CD4-positive, alpha-beta T cell treated with Interleukin-4 for 1 hour (primary cell): ENCODE measurements at places on chromosomes 7 and 10.

GRCh38 chr10:56231436-56231835, 129.6 kb downstream of the ZWINT start:
- no peak for DNase-seq

- no peak for DNase-seq
These were observed 258.5 kb downstream of the HDAC9 start for GRCh38 chr7:18753972-18754610.

- DNase-seq: no peak
These were observed 354.1 kb downstream of the TNS3 start for GRCh38 chr7:47227762-47228177.

DNA sequence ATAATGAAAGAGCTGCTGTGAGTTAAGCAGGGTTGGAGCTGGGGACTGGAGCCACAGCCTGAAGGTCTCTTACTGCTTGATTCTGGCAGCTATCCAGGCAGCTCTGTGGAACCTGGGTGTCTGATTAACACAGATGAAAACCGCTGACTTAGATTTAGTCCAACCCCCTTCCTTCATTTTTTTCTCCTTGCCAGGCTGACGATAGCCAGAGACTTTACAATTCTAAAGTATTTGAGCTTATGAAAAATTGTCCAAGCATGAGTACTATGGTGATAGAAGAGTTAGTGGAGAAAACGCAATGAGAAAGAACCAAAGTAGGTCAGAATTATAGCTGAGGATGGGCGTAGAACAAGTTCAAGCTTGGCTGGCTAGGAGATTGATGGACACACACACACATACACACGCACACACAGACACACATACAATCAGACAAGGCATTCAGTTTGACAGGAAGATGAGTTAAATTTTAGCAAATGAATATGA, 13.5 kb upstream of the GPR85 start:
- no peak for DNase-seq

DNA sequence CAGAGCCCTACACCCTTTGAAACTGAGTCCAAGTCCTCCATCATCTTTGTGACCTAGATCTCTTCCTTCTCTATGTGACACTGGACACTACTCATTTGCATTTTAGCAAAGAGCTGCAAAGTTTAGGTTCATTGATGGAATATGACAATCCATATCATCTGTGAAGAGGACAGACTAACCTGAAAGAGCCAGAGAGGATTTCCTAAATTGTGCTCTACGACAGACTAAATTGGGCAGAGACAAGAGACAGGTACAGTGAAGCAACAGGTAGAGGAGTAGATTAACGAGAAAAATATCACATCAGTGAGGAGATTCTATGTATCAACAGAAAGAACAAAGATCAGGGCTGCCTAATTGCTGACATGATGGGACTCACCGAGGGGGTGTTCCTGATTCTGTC, at the start of gene TAS2R3:
Gene TAS2R3, plus strand, starts transcription at position 301 of the 400 bp plus-strand sequence. Its CDS starts 62 bp downstream, at position 363.
- DNase-seq: no peak

DNA sequence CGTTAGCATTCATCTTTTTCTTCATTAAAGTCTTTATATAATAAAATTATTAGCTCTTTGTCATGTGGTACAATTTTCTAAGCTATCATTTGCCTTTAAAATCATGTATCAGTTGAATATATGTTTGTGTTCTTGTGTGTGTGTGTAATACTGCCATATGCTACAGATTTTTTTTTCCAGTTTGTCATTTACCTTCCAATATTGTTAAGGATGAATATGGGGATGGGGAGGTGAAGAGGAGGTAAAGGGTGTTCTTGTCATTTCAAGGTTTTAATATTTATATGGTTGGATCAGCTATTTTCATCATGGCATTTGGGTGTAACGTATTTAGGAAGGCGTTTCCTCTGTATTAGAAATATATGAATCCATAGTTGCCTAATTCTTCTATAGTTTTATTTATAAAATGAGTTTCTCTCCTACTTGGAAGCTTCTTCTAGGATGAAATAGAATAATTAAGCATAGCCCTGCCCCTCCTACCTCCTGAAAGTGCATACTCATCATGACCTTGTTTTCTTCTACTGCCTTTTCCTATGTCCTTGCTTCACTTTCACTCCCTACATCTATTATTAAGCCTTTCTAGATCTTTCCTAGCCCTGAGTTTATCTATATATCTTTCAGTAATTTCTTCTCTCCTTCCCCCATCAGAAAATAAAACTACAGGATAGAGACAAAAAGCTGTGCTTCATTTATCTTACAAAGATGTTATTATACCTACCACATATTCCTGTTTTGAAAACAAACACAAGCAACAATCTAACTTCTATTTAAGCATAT, 25.1 kb downstream of the RAB18 start:
- no peak for DNase-seq

DNA sequence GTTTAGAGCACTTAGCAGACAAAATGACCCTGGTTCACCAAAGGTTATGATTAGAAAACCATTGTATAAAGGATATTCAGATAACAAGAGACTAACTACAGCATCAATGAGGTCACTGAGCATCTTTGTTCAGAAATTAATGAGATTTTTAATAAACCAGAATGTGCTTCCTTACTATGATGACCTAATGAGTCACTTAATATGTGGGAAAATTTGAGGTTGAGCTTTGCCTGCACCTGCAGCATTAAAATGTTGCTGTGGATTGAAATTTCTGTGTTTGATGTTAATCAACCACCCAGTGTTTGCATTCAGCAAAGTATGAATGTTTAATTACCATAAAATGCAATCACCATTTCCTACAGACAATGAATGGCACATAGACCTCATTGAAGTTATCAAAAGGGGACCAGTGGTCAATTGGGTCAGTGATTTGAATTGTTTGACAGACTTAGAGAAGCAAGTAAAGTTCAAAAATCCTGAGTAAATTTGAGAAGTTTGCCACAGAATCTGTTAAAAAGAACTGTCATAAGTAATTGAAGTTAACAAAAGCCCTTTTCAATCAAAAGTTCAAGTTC, 45.8 kb downstream of the EXOC6 start:
- DNase-seq: no peak

DNA sequence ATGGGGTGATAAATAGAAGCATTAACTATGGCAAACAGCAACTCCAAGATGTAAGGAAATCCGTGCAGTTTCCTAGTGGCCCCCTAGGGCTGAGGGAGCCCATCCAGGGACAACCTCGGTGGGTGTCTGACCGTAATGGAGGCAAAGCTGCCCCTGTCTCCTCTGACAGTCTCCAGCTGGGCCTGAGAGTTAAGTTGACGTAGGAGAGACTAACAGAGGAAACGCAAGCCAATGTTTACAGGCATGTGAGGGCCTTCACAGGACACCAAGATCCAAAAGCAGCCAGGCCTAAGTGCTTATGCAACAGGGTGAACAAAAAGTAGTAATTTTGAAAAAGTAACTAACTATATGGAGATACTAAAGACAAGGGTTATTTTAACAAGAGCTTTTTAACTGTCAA, 330.0 kb upstream of the C7orf33 start:
- no peak for DNase-seq

DNA sequence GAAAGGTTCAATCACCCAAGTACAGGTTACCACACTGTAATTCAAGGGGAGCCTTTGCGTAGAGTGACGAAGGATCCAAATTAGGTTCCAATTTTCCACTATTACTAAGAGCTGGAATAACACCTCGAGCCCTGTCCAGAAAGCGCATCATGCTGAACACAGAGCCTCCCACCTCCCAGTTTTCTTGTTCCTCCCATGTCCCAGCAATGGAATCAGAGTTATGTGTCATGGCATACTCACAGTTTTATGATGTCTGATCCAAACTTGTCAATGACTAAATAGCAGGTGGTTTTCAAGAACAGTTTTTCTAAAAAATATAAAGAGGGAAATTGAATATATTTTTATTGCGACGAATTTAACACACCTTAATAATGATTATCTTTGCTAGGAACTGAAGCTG, 50.6 kb downstream of the AOAH start:
- DNase-seq: no peak

DNA sequence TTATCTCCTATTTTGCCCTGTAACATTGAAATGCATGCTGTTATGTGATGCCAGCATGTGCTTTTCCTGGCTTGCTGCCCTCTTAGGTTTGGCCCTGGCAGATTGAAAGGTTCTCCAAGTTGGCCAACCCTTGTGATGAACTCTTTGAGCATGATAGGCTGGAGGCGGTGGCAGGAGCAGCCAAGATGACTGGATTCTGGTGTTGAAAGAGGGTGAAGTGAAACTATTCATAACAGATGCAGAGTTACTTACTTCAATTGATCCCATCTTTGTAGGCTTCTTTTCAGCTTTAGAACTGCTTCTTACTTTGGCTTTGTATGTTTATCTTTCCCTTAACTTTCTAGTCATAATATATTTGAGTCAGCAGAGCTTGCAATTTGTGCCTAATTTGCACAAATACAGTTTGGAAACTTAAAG, 57.6 kb downstream of the BICC1 start:
- DNase-seq: no peak

GRCh38 chr7:71408271-71408670, 276.3 kb downstream of the GALNT17 start:
- no peak for DNase-seq

DNA sequence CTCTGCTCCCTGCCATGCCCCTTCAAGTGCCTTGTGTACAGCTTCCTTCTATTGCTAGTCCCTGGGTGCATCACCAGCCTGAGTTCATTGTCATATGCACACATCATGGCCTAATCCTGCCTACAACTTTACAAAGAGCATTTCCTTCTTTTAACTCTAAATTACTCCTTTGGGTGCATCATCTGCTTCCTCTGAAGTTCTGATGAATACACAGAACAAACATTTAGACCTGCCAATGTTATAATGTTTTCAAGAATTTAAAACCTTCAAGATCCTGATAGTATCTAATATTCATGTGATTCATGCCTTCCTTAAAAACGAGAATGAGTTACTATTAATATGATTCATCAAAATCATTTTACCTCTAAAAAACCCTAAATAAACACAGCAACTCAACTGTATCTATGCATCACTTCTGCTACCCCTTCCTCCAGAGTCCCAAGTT, 357.1 kb downstream of the MAGI2 start:
- no peak for DNase-seq

- DNase-seq: no peak
These were observed 11.0 kb downstream of the POT1 start for GRCh38 chr7:124918662-124919061.

- DNase-seq: no peak
These were observed 441 bp downstream of the CCDC186 start for GRCh38 chr10:114173603-114173920.

GRCh38 chr10:111323389-111323966, 246.6 kb downstream of the ADRA2A start:
- DNase-seq: no peak

DNA sequence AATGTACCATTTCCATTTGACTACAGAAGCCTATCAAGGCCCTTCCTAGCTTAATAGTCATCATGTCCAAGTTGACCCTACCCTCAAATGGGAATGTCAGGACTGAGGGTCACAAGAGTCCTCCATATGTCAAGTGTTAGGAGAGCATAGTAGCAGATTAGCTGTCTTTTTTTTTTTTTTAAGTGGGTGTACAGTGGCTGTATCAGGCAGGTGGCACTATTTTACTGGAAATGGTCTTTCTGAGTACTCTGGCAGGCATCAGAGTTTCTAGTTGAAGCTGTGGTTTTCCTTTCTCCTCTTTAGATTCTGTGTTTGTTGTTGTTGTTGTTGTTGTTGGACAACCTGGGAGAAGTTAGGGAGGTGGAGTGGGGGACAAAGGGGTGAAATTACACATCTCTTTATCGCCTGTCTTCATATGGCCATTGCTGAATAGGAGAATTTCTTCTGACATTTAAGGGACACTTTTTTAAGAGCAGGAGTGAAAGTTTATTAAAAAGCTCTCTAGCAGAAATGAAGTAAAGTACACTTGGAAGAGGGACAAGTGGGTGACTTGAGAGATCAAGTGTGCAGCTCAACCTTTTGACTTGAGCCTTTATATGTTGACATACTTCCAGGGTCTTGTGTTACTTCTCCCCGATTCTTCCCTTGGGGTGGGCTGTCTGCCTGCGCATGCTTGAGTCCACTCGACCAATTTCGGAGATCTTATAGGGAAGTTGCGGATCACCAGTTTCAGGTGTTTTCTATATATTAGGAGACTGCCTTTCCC, 104.1 kb upstream of the FOXP2 start:
- DNase-seq: no peak

- DNase-seq: peak; percentile 81
These were observed 27.1 kb downstream of the OGDH start for GRCh38 chr7:44633254-44634186.

- no peak for DNase-seq
These were observed at the start of gene PLPP4 for GRCh38 chr10:120456626-120457430. Gene PLPP4, plus strand, starts transcription at chr10:120457227. Its CDS starts 79 bp downstream, at chr10:120457306.

GRCh38 chr7:88239852-88240251, 20.0 kb upstream of the SRI start:
- DNase-seq: no peak

- DNase-seq: no peak
These were observed 293.5 kb upstream of the IMMP2L start for GRCh38 chr7:111855842-111856227.

GRCh38 chr10:62560201-62560819, 186.1 kb downstream of the ZNF365 start:
- no peak for DNase-seq

- DNase-seq: no peak
These were observed 12.3 kb upstream of the SLC26A3 start for GRCh38 chr7:107815254-107815882.

GRCh38 chr7:142440219-142440905, 182.5 kb upstream of the PRSS58 start:
- DNase-seq: no peak

DNA sequence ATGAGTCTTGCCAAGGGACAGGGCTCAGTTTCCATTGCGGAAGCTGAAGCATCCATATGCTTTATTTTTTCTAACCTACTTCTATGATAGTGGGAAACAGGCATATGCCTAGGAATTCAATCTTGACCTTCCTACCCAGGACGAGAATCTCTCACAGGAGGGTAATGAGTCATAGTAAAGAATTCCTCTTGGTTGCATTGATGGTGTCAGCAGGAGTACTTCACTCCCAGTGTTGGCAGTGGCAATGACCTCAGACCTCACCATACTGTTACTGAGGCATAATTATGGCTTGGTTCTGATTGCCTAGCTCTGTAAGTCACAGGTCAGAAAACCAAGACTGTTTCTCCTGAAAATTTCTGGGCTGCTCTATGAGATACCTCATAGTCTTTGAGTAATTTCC, 552.9 kb downstream of the ARL4A start:
- no peak for DNase-seq

GRCh38 chr10:129501652-129502436, 34.8 kb downstream of the MGMT start:
- no peak for DNase-seq

GRCh38 chr10:75399461-75400162, 2.0 kb downstream of the ZNF503 start:
- peak; percentile 60 for DNase-seq

DNA sequence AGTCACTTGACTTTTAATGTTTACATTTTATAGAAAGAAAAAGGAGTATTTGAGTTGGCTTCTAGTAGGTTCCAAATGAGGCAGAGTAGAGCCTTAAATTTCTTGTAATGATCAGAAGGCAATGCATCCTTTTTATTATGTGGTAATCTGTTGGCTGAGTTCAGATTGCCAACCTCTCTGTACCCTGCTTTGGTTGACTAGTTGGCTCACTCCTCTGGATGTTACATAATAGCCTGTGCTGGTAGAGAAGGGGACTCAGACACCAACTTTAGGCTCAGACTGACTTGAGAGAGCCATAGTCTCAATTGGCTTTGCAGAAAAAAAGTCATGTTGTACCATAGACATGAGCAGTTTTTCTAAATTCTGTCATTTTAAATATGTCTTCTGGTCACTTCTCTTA, 46.8 kb upstream of the GLCCI1 start:
- no peak for DNase-seq

GRCh38 chr7:157412021-157412443, 75.2 kb downstream of the DNAJB6 start:
- peak; percentile 29 for DNase-seq
